Putamen (tissue), 1 donor: ENCODE measurements at places on chromosomes 7 and 10.

DNA sequence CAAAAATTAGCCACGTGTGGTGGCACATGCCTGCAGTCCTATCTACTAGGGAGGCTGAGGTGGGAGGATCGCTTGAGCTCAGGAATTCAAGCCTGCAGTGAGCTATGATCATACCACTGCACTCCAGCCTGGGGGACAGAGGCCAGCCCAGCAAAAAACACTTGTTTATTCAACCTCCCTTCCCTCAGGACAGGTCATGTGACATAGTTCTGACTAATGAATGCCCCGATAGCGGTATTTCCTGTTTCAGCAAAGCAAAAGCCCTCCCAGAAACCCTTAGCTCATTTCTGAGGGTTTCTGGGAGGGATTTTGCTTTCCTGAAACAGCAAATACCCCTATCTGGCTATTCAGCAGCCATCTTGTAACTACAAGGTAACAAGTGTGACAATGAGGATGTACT, 157.1 kb downstream of the GATA3 start:
- no peak for DNase-seq

DNA sequence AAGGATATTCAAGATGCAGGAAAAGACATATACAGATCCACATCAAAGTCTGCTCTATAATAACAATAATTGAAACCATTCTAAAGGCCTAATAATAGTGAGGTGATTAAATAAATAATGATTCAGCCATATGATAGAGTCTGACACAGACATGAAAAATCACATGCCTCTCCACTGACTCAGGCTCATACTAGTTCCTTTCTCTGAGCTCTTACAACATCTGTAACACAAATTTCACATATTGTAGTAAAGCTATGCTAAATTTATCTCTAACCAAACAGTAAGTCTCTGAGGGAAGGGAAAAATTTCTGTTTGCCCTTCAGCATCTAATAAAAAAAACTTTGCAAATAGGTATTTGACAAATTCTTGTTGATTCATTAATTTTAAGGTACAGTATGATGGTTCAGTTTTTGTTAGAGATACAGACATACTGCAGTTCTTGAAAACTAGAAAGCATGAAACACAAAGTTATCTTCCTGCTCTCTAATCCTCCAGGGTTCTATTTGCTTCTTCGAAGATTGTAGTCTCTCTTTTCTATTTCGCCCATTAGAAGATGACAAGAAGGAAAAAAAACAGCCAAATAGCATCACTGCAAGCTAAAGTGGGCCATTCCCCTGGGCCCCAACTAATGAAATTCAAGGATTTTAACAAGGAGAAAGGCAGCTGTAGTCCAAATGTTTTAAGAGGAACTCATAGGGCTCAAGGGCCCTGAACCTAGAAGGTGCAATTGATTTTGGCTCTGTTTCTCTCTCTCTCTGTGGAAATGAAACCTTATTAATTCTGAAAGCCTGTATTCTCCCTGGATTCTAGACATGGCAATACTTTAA, 53.9 kb downstream of the CUBN start:
- DNase-seq: no peak

DNA sequence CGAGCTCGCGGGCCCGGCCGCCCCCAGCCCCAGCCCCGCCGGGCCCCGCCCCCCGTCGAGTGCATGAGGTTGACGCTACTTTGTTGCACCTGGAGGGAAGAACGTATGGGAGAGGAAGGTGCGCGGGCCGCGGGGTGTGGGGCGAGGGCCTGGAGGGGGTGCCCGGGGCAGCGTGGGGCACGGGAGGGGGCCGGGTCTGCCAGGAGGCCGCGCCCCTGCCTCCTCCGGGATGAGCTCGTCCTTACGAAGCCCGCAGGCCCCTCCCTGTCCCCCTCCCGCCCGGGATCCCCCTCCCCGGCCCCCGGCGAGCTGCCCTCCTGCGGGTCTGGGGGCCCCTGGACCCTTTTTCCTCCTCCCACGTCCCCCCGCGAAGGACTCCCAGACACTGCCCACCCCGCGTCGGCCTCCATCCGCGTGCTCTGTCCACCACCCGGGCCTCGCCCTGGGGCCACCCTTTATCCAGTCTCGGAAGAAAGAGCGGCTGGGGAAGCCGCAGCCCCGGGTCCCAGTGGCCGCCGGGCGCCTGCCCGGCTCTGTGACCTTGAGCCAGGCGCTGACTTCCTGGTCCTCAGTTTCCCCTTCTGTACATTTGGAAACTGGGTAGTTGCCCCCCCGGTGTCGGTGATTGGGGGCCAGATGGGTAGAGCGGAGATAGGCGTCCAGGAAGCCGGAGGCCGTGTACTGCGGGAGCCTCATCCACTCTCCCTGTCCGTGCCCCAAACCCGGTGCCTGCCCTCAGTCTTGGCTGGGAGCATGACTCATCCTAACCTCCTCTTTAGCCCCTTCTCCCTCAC, 521 bp downstream of the LIMK1 start:
- DNase-seq: no peak

DNA sequence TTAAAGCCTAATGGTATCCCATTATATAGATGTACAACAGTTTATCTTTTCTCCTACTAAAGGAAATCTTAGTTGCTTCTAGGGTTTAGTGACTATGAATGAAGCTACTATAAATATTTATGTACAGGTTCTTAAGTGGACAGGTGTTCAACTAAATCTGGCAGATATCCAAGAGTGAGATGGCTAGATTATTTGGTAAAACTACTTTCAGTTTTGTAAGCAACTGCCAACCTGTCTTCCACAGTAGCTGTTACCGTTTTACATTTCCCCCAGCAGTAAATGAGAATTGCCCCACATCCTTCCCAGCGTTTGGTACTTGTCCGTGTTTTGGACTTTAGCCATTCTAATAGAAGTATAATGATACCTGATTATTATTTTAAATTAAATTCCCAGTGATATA, 144.9 kb upstream of the MAGI2 start:
- no peak for DNase-seq

DNA sequence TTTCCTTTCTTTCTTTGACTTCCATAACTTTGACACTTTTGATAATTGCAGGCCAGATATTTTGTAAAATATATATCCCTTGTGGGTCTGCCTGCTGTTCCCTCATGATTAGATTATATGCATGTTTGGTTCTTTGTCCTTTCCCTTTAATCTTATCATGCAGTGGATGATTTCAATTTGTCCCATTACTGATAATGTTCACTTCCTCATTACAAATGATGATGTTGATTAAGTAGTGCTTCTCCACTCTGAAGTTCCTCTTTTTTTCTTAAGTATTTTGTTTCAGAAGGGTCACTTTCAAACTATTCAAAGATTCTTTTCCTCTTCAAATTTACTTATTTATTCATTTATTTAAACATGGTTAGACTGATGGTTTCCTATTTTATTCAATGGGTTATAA, 898.1 kb downstream of the XPNPEP1 start:
- no peak for DNase-seq

- no peak for DNase-seq
Measured at GRCh38 chr7:143295870-143296269, 7.7 kb downstream of the CASP2 start.
